ENCODE measurements at places on chromosomes 6 and 20. TPM values are rescaled to one million over a fixed set of nuclear protein-coding genes. Genes with fewer than 3 reads are reported as not detected.

- no peak for DNase-seq
Measured at GRCh38 chr6:98653179-98653578, 181.2 kb upstream of the POU3F2 start.

- DNase-seq, result no peak
Measured at GRCh38 chr6:118528129-118528528, 20.0 kb upstream of the PLN start.

- DNase-seq, result no peak
Measured at GRCh38 chr20:50226093-50226974, 35.7 kb downstream of the CEBPB start.

DNA sequence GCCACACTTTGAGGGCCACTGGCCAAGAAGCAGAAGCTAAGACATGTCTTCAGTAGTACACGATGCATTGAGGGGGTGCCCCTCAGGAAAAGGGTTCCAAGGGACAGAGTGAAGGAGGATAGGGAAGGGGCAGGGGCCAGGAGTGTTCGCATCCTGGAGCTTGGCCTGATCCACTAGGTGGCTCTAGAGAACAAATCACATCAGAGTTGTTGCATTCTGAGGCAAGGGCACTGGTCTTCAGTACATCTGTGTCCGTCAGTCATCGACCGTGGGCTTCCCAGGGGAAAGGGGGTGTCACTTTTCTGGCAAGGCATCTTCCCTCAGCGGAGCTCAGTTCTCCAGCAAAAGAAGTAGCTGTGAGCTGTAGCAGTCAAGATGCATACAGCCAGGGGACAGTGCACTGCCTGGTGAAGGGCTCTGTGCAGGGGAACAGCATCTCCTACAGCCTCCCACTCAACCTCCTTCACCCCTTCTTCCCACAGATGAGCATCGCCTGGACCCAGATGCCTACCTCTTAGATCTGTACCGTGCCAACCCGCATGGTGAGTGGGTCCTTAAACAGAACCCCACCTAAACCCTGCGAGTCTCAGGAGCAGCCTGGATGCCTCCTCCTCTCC, 47.8 kb downstream of the ARHGAP40 start:
- no peak for DNase-seq

The IDH3B gene
- total RNA-seq, result 220 TPM

The ZSCAN23 gene
- total RNA-seq, result 1.5 TPM
